ENCODE measurements at places on chromosomes 4 and X.

- no peak for DNase-seq
Observed at GRCh38 chr4:52617336-52618020, 41.6 kb downstream of the USP46 start.

DNA sequence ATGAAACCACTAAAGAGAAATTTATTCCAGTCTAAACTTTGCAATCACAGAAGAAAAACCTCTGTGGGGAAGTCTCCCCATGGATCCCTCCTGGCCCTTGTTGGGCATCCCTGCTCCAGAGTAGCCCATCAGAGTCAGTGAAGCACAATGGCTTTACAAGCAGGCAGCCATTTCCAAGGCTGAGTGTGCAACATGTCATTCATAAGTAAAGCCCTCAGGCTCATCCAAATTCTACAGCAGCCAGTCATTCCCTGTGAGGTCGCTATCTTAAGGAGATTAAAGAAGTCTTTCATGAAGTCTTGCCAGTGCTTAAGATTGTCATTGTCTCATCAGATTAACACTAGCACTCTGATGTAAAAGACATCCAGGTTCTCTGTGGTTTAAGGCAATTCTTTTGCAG lies 17.0 kb upstream of the MAPK10 start:
- DNase-seq, result no peak

- peak; percentile 19 for DNase-seq
Observed at GRCh38 chr4:21652508-21653231, 295.9 kb downstream of the KCNIP4 start.

- no peak for DNase-seq
Observed at GRCh38 chr4:135741583-135741982, 1540.0 kb upstream of the PABPC4L start.

GRCh38 chr4:188737251-188738002 lies 598.2 kb downstream of the TRIML1 start:
- no peak for DNase-seq

DNA sequence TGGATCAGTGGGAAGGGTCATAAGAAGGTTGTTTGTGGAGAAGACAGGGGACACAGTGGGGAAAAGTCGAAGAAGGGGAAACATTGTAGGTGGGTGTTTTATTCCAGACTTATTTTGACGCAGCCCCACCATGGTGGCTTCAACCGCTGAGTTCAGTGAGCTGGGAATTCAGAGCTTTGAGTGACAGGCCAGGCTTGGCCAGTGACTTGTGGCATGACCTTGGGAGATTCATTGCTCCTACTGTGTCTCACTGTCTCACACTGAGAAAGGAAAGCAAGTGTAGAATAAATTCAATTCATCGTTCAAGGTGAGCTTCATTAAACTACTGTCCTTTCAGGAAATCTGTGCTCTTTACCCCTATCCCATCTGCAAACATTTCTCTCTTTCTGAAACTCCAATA lies 47.4 kb upstream of the SOD3 start:
- DNase-seq, result no peak

DNA sequence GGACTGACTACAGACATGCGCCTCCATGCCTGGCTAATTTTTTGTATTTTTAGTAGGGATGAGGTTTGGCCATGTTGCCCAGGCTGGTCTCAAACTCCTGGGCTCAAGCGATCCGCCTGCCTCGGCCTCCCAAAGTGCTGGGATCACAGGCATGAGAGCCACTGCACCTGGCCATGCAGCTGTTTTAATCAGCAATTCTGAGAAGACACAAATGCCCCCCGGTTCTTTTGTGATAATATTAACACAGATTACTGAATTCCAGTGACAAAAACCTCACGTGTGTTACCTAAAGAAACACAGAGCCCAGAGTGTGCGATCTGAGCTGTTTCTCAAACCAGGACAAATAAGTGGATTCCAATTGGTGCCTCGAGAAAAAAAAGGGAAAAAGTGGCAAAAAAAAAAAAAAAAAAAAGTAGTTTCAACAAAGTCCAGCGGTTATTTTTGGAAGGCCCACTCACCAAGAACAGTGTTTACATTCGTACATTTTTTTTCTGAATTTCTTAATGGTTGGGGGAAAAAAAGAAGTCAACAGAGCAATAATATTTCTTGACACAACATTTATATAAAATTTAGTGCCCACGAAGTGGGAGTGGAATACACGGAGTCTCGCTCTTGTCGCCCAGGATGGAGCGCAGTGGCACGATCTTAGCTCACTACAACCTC lies 17.2 kb downstream of the DHRSX start:
- DNase-seq, result no peak

GRCh38 chrX:66760651-66761050 lies 121.8 kb upstream of the EDA2R start:
- peak; percentile 2 for DNase-seq

DNA sequence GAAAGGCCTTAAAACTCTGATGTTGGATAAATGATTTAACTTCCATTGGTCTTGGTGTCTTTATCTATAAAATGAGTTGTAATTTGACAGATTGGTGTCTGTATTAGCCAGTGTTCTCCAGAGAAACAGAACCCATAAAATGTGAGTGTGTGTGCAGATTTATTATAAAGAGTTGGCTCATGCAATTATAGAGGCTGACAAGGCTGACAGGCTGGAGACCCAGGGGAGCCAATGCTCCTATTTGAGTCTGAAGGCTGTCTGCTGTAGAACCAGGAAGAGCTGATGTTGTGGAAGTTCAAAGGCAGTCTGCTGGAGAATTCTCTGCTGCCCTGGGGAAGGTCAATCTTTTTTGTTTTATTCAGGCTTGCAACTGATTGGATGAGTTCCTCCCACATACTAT lies 131.7 kb downstream of the SLC4A4 start:
- DNase-seq, result no peak

DNA sequence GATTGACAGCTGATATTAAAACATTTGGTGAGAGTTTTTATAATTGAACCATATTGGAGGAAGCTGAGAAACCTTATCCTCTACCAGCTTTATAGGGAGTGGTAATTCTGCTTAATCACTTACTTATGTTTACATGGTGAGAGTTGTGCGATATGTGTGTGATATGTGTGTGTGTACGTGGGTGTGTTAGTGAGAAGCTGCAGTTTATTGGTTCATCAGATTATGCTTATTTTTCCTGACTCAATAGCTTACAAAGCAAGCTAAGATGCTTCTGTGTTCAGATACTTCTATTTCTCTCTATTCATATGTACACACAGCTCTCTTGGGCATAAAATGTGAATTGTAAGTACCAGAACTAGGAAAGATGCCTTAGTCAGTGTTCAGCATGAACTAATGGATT lies 343.7 kb downstream of the GRIA2 start:
- DNase-seq, result no peak

- DNase-seq, result peak; percentile 70
Observed at GRCh38 chr4:96675896-96676295, 836.0 kb downstream of the PDHA2 start.

GRCh38 chr4:161816958-161817357 lies 346.8 kb downstream of the FSTL5 start:
- no peak for DNase-seq
